HT-29 (cell line): ENCODE measurements at places on chromosomes 7 and 10. TPM values are rescaled to one million over a fixed set of nuclear protein-coding genes. Genes with fewer than 3 reads are reported as not detected.

IFIT1 gene
- total RNA-seq = 5.3 and 8.3 TPM in 2 replicates

TFAM gene
- 49.2 and 55.5 TPM in 2 replicates for total RNA-seq

PDZD7 gene
- 6.3 and 7.4 TPM in 2 replicates for total RNA-seq

SPACDR gene
- total RNA-seq = 0.21 and 0.64 TPM in 2 replicates

SORCS3 gene
- not detected in 2 replicates for total RNA-seq

GPC2 gene
- 1.7 and 4.2 TPM in 2 replicates for total RNA-seq

MCM10 gene
- 14.5 and 20.1 TPM in 2 replicates for total RNA-seq

SH2D4B gene
- not detected in 2 replicates for total RNA-seq

AMPH gene
- not detected in 2 replicates for total RNA-seq

ZNF117 gene
- total RNA-seq = 0.34 and 0.74 TPM in 2 replicates

RBM20 gene
- total RNA-seq = 0.13 TPM in 1 of 2 replicates, not detected in the other

GPNMB gene
- total RNA-seq = 0.18 and 0.74 TPM in 2 replicates

SCD gene
- 253 and 267 TPM in 2 replicates for total RNA-seq

CTAGE15 gene
- 0.51 and 1.4 TPM in 2 replicates for total RNA-seq

ZNF804B gene
- not detected in 2 replicates for total RNA-seq

SPDYE9 gene
- not detected in 2 replicates for total RNA-seq

EN2 gene
- not detected in 2 replicates for total RNA-seq

LRIT1 gene
- not detected in 2 replicates for total RNA-seq

IRF5 gene
- 17.9 and 19.1 TPM in 2 replicates for total RNA-seq

SLC26A5 gene
- not detected in 2 replicates for total RNA-seq

AGFG2 gene
- 29.8 and 30.4 TPM in 2 replicates for total RNA-seq

RELN gene
- total RNA-seq = not detected in 2 replicates

SUMF2 gene
- 142 and 147 TPM in 2 replicates for total RNA-seq

CACNB2 gene
- not detected in 2 replicates for total RNA-seq

COL13A1 gene
- 0.05 and 0.18 TPM in 2 replicates for total RNA-seq

CHST3 gene
- 12.3 and 14.1 TPM in 2 replicates for total RNA-seq

KCNH2 gene
- total RNA-seq = 2.2 and 2.8 TPM in 2 replicates

NCF1 gene
- total RNA-seq = not detected in 2 replicates

MTURN gene
- 7.2 and 8.5 TPM in 2 replicates for total RNA-seq

BPGM gene
- 7.1 and 8.0 TPM in 2 replicates for total RNA-seq

LLCFC1 gene
- total RNA-seq = not detected in 2 replicates

KCNMA1 gene
- total RNA-seq = 0.08 TPM in 1 of 2 replicates, not detected in the other

AKR1D1 gene
- total RNA-seq = not detected in 2 replicates

GBX1 gene
- total RNA-seq = not detected in 2 replicates

NOS3 gene
- total RNA-seq = 6.7 and 13.0 TPM in 2 replicates

CCDC172 gene
- total RNA-seq = not detected in 2 replicates

ANKRD1 gene
- 0.08 TPM in 1 of 2 replicates, not detected in the other for total RNA-seq

DAGLB gene
- 24.2 and 27.1 TPM in 2 replicates for total RNA-seq

CFAP69 gene
- 5.4 and 9.2 TPM in 2 replicates for total RNA-seq
